ENCODE measurements at places on chromosomes 3 and 15.
A peak's percentile ranks its signal among the peaks of the same experiment; 100 is the strongest.

DNA sequence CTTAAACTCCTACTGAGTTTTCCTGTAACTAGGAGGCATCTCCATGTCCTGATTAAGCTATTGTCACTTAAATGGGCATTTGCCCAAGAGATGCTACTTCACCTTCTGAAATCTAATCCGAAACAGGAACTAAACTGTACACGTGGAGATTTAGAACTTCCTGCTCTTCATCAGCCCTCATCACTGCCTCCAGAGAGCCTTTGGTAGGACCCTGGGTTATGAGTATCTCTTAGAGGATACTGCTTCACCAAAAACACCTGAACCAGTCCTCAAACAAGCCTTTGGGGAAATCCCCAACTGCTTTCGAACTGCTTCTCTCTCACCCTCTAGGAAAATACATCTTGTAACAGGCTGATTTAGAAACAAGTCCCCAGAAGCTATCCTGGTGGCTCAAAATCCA is 320.3 kb downstream of the GAP43 start:
- DNase-seq: no peak

GRCh38 chr3:125594581-125595011 is 701 bp downstream of the OSBPL11 start:
- DNase-seq: no peak

DNA sequence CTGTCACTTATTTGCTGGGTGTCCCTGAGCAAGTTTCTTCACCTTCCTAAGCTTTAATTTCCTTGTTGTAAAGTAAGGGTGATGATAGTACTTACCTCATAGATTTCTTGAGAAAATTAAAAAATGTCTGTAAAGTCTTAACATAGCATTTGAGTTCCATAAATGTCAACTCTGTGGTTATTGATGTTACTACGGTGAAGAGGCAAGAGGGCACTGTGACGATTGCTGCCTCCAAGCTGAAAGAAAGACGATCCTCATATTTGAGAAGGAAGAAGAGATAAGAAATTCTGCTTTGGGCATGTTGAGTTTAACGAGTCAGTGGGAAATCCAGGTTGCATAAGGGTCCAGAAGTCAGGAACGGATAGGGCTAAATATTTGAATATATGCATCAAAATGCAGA is 240.8 kb upstream of the ZPLD1 start:
- no peak for DNase-seq

GRCh38 chr15:65914386-65914785 is 45.1 kb downstream of the RAB11A start:
- DNase-seq: no peak

DNA sequence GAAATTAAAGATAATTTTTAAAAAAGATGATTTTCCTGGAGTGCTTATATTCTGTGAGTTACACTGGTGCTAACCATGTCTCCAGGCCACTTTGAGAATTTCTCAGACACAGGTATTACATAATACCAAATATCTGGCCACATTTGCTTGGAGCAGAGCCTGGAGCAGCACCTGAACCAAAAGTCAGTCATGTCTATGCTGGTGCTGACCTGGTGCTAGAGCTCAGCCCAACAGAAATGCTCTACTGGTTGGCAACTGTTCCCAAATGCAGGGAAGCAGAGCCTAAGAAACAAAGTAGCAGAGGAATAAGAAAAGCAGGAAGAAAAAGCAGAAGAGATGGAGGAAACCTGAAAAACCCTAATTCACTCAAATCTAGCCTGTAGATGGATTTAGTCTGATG is 135.7 kb upstream of the SLC7A14 start:
- no peak for DNase-seq

DNA sequence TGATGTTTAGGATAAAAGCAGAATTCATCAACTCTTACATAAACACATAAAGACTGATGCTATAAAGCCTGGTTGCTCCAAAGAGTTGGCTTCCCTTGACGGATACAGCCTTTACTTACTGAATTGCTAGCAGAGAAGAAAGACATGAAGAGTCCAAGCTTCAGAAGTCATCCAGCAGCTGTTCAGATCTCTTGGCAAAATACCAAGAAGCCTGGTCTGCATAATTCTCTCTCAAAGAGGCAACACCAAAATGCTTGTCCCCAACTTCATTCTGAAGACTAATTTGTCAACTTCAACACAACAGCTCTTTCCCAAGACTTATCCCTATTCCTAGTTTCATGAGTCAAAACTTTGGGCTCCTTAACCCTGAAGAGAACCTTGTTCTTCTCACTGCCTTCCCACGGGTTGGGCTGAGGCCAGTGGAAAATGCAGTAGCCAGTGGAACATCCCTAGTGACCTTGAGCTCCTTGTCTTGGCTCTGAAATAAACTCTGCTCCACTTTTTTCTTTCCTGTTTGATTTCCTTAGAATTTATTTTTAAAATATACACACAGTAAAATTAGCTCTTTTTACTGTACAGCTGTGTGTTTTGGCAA is 119.2 kb upstream of the THBS1 start:
- no peak for DNase-seq

DNA sequence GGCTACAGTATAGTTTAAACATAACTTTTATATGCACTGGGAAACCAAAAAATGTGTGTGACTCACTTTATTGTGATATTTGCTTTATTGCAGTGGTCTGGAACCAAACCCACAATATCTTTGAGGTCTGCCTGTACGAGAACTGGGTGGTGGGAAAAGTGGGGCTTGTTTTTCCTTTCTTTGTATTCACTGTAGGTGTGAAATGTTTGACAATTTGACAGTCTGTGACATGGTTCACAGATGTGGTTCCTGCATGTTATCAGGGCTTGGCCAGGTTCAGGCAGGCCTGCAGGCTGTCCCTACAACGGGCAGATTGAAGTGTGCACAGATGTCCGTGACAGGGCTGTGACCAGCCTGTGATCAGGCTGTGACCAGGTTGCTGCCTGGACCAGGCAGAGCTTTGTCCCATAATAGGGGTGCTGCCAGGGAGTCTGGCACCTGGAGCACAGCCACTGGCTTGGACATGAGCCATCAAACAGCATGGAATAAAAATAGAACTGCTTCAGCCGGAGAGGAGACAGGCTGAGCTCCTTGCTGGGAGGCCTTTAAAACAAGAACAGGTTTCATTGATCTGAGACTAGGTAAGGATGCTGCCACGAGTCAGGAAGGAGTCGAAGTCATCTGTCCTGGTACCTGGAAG is 61.0 kb downstream of the KLF13 start:
- DNase-seq: no peak

DNA sequence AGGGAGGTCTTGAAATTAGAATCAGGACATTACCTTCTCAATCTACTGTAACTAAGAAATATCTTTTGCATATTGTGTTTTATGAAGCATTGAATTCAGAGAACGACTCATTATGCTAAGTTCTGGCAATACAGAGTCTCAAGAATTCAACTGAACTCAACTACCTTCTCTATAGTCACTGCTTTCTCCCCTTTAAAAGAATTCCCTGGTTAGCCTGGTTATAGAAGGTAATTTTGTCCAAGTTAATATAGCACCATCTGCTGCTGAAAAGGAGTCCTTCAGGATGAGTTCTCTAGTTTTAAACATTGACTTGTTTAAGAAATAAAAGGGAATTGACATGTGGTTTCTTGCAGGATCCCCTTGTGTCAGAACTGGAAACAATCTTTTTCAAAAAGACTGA is 60.2 kb downstream of the IL16 start:
- DNase-seq: no peak

DNA sequence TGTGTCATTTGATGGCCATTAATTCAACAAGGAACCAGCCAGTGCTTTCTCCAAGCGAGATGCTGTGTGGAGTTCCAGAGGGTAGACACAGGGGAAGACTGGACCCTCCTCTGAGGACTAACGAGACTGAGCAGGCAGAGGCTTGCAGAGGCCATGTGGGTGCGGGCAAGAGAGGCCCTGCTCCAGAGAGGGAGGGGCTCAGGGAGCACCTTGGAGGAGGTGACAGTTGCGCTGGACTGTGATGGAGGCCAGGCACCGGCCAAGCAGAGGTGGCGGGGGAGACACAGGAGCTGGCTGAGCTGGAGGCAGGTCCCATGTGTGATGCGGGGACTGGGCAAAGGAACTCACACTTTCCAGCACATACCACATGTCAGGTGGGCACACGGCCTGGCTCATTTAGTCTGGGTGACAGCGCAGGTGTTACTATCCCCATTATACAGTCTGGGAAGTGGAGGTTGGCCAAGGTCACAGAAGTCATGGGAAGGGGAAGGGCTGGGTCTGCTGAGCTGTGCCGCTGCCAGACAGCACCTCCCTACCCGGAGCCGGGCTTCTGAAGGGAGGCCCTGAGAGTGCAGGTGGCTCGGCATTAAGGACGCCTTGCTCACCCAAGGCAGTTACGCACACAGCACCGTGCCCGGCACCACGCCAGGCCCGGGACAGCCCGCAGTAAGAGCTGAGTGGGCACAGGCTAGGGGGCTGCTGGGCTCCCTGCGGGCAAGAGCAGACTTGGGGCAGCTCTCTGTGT is 3.7 kb downstream of the MELTF start:
- no peak for DNase-seq

- DNase-seq: peak; percentile 16
Measured at GRCh38 chr3:32816439-32817256, 1.1 kb upstream of the TRIM71 start.

- no peak for DNase-seq
Measured at GRCh38 chr3:54949491-54950044, 21.7 kb upstream of the LRTM1 start.

DNA sequence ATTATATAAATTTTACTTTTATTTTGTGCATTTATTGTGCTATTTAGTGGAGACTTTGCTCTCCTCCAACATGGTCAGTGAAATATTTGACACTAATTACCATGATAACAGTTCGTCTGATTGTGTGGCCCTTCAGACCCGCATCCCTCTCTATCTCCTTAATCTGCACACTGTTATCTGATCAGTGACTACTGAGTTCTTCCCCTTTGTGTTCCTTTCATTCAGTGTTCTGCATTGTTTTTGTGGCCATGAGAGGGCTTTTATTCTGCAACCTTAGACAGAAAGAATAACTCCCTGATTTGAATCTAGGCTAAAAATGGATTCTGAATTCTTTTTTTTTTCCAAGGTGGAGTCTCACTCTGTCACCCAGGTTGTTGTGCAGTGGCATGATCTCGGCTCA is 11.9 kb upstream of the FMN1 start:
- DNase-seq: no peak

DNA sequence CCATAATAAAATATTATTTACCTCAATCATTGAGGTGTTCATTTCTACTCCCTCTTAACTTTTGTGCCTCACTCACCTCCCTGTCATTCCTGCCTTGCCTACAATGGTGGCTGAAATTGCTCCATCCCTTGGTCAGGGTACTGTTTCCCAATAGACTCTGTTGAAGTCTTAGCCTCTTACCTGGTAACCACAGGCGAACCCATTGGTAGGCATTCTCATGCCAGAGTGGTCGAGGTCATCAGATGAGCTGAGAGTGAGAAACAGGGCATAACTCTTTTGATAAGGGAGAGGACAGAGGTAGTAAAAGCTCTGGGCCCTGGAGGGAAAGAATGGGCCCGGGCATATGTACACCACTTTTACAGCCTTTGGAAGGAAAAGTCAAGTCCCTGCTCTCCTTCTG is 265.6 kb downstream of the ARRDC4 start:
- no peak for DNase-seq

GRCh38 chr3:171933441-171933840 is 90.3 kb downstream of the TMEM212 start:
- DNase-seq: no peak

DNA sequence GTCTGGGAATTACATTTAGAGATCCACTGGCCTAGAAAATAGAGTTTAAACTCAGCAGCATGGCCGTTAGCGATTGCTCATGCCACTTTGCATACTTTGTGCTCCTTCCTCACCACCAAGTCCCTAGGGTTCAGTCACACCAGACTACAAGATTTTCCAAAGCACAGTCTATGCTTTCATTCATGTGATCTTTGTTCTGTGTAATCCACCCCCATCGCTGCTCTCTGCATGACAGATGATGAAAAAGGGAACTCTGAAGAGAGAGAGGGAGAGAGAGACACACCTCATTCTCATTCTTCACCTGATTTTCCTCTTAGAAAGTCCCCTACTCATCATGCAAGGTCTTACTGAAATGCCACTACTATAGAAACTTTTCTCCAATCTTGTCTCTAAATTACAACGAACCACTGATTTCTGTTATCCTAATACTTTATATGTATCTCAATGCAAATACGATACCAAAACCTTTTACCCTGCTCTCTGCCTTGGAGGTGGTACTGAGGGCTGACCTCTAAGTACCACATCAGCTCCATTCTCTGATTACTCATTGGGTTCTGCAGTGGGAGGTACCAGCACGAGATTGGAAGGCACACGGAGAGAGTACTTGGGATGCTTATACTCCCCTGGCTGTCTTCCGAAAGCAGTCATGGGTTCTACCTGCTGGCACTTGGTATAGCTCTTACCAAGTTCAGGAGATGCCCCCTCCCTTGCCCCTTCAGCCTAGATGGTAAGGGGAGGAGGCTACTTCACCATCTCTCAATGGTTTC is 1.1 kb upstream of the PARP15 start:
- no peak for DNase-seq

DNA sequence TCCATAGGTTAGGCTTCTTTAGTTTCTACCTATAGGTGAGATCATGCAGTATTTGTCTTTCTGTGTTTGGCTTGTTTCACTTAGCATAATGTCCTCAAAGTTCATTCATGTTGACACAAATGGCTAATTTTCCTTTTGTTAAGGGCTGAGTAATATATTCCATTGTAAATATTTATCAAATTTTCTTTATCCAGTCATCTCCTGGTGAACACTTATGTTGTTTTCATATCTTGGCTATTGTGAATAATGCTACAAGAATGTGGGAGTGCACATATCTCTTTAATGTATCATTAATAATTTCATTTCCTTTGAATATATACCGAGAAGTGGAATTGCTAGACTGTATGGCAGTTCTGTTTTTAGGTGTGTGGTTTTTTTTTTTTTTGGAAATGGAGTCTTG is 250.9 kb upstream of the SEMA6D start:
- no peak for DNase-seq

DNA sequence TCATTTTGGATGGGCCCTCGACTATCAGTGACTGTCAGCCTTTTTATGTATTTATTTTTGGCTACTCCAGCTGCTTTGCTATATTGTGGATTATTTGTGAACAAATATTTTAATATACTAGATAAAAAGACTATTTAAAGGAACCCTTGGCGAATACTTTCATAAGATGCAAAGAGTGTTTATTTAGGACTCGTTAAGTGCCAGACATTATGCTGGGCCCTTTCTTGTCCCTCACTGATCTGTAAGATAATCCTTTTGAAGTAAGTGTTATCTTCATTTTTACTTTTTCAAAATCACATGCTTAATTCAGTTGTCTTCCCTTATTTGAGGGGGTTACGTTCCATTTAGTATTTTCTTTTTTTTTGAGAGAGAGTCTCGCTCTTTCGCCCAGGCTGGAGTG is 376.8 kb upstream of the C2CD4B start:
- no peak for DNase-seq
